Activated CD4-positive, alpha-beta memory T cell treated with anti-CD3 and anti-CD28 coated beads, Interleukin-2, amount 10 ng/mL, durations not matched to agents 7 days and 5 days (primary cell): ENCODE measurements at places on chromosomes 2 and 18.

- DNase-seq = no peak
Measured at GRCh38 chr2:66021296-66021695, 413.6 kb upstream of the MEIS1 start.

DNA sequence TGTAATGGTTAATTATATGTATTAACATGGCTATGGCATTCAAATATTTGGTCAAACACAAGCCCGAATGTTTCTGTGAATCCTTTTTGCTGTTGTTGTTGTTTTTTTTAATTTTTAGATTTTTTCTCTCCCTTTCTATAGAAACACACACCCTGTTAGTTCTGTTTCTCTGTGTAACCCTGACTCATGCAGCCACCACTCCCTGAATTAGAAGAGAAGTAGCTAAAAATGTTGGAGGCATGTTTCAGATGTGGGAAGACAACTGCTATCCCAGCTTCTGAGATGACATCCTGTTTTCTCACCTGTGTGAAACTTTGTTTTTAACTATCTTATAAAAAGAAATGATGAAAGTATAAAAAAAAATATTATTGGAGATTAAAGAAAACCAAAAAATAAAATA lies 219.6 kb upstream of the RGPD4 start:
- DNase-seq = no peak

GRCh38 chr2:35522450-35522849 lies 833.1 kb upstream of the CRIM1 start:
- DNase-seq = no peak

GRCh38 chr2:231185886-231186285 lies 12.5 kb upstream of the ARMC9 start:
- no peak for DNase-seq

DNA sequence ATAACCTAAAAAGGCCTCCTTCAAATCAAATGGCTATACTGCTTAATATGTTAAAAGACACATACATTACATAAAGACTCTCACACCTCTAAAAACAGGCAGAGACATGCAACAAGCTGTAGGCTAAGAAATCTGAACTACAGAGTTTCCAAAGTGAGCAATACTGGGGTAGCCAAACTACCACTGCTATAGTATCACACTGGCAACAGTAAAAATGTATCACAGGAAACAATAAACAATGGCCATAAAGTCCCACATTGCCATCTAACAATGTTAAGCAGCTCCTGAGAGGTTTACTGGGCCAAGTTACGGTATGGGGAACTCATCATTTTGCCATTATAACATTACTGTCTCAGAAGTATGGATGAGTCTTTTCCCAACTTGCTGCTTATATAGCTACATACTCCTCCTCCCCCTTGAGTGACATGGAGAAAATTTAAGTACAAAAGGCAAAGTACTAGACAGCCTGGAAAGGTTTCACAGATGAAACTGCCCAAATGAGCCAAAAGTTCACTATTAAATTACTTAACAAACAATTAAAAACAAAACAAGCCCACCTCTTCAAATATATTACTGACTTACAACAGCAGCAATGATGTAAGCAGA lies 50.3 kb downstream of the SS18 start:
- no peak for DNase-seq

GRCh38 chr2:11938196-11938595 lies 191.8 kb downstream of the LPIN1 start:
- no peak for DNase-seq
